ENCODE measurements at places on chromosomes 3 and 15.
A peak's percentile ranks its signal among the peaks of the same experiment; 100 is the strongest.

DNA sequence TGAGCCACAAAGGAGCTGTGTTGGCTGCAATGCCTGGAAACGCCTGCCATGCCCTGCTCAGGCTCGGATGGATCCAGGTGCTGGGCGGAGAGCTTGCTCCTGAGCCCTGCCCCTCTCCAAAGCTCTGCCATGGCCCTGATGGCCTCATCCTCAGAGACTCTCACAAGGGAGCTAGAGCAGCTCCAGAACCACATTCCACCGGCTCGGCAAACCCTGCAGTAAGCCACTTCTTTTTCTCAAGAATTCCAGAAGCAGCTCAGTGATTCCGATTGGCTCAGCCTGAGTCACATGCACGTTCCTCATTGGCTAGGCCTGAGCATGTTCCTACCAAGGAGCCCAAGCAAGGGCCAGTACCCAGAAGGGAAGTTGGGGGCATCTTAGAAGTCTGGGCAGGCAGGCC is 24.8 kb downstream of the TPRA1 start:
- DNase-seq: no peak

GRCh38 chr3:53071882-53072431 is 26.1 kb upstream of the SFMBT1 start:
- DNase-seq: no peak

- no peak for DNase-seq
These were observed 39.0 kb downstream of the CHDH start for GRCh38 chr3:53807117-53807810.

DNA sequence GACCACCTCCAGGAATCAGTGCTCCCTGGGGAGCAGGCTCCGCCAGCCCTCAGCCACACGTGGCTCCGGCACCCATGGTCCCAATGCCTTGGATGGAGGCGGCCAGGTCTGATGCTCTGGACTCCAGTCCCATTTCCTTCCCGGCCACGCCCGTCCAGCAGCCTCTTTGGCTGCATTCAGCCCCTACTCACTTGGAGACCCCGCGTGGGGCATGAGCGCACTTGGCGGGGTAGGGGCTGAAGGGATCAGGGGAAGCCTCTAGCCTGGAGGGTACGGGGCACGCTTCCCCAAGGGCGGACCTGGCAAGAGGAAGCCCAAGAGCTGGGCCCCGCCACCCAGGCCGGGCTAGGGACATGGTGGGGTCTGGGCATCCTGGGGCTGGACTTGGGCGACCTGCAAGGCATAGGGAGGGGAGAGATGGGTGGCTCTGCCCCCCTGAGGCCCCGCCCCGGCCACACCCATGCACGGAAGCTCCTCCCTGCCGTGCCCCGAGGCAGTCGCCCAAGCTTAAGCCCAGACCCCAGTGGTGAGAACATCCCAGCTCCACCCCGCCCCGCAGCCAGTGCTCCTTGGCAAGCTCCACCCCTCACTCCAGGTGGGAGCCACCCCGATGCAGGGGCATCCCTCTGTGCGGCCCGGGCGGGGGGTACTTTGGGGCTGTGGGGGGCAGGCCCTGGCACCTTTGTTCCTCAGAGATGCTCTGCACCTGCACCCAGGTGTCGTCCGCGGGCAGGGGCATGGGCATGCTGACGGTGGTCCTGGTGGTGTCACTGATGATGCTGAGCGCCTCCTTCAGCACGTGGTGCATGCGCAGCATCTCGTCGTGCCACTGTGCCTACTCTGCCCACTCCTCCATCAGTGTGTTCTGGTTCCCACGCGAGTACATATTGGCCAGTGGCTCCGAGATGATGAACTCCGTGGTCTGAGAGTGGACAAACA is 163.5 kb downstream of the GOLGA6L4 start:
- no peak for DNase-seq

- DNase-seq: no peak
These were observed 22.2 kb downstream of the MESD start for GRCh38 chr15:80967451-80967850.

GRCh38 chr3:10508235-10508618 is 2.8 kb upstream of the ATP2B2 start:
- no peak for DNase-seq

GRCh38 chr3:13229273-13229949 is 156.2 kb upstream of the IQSEC1 start:
- no peak for DNase-seq

DNA sequence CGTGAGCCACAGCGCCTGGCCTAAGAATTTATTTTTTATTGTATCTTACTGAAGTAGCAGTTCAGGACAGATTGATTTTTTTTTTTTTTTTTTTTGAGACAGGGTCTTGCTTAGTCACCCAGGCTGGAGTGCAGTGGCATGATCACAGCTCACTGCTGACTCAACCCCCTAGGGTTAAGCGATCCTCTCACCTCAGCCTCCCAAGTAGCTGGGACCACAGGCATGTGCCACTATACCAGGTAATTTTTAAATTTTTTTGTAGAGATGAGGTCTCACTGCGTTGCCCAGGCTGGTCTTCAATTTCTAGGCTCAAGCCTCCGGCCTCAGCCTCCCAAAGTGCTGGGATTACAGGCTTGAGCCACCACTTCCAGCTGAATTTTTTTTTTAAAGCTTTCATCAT is 99.8 kb upstream of the HERC1 start:
- peak; percentile 35 for DNase-seq

DNA sequence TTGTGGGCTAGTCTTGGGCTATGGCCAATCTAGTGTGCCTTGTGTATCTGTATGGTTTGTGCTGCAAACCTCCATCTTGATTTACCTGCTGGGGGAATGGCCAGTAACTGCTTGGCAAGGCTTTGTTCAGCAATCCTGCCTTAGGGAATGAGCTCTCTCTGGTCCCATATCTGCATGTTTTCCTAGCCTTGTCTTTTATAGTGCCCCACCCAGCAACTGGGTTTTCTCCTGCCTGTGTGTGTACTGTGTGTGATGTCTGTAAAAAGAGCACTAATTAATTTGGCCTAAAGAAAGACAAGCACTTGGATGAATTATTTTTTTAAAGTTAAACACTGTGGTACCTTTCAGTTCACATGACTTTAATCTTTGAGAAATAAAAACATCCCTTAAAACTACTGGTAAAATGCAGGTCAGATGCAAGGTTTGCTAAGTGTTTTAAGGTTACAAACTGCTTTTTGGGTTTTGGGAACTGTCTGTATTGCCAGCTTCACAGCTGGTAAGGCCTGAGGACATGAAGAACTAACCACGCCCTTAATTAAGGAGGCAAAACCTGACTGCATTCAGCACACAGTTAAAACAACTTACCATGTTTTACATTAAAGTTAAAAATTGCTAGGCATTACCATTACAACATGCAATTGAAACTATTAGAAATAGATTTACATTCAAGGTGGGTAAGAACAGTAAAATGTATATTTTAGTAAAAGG is 1169.2 kb downstream of the OTOL1 start:
- DNase-seq: no peak

DNA sequence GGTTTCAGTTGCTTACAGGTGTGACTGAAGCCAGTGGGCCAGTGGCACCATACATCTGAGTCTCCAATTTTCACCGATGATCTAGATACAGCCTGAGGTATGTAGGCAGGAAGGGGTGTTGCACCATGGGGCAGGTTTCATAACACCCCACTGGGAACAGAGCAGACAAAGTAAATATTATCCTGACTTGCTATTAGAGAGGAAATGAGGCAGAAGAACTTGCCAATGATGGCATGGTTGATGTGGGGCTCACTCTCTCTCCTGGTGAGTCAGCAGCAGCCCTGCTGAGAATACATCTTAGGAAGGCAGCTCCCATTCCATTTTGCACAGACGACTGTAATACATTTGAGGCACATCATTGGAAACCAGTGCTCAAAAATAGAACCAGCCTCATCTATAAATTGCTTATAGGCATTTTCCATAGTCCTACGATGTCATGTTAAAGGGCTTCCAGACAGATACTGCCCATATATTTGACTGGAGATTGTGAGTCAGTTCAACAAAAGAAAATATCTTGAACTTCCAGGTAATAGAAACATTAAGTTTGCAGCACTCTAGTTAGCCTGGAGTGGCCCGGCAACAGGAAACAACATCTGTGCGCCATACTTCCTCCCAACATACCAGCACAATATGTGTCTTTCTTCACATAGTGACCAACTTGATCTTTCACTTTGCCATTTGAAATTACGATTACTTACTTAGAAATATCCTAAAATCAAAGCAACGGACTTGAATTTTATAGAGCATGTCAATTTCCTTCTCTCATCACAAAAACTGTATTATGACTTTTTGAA is 175.5 kb downstream of the NECTIN3 start:
- DNase-seq: no peak

GRCh38 chr3:179000144-179000543 is 71.5 kb downstream of the ZMAT3 start:
- no peak for DNase-seq

DNA sequence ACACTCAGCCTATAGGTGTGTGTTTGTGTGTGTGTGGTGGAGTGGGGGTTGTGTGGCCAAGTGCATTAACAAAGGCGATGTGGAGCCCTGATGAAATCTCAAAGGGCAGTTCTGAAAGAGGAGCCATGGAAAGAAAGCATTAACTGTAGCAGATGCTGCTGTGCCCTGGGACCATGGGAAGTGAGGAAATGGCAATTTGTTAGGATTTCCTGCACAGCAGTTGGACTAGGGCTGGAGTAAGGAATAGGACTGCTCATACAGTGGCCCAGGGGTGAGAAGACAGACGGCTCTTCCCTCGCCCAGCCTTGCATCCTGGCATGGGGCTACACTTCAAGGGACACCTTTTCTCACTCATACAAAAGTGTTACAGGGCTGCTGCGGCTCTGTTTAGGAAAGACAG is 12.3 kb upstream of the ZBTB38 start:
- no peak for DNase-seq

DNA sequence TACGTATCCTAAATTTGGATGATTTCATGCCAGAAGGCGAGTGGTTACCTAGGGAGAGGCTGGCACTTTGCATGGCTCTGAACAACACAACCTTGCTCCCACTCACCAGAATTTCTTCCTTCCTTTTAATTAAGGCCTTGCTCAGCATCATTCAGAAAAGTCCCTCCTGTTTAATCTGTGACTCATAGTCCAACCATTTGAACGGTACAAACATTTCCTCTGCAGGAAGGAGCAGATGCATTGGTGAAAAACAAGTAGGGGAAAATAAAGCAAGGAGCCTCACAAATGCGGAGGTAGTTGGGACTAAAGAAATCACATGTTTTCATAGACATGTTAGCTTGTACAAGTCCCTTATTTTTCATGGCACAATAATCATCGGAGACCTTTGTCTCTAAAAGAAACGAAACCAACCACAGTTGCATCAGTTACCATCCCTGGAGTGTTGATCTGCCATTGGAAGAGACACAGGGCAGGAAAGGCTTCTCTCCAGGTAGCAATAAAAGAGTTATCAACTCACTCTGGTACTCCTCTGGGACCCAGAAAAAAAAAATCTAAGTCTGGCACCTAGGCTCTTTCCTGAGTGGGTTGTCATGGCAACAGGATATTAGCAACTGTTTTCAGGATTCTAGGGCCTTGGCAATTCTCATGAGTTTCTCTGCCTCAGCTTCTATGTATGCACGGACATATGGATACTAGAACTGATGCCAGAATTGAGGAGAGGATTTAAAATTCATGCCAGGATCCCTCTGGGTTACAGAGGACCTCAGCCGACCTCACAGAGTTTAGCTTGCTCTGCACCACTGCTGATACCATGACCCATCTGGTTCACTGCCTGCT is 255.4 kb upstream of the ARPP21 start:
- DNase-seq: no peak

DNA sequence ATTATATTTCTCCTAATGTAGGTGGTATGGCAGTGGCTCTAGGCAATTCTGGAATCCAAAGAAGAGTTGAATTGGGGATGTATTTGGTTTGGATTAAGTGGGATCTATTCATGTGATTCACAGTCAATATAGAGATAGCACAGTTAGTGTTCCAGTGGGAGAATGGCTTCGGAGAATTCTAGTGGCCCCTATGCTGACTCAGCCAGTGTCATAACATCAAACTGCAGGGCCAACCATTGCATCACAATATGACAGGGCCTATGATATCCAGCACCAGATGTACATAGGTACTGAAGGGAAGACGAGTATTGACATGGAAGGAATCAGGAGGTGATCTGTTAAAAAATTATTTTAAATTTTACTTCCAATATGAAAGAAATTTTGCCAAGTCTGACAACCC is 302.8 kb upstream of the UBE2E2 start:
- DNase-seq: no peak

- no peak for DNase-seq
These were observed 225.0 kb downstream of the EPHA3 start for GRCh38 chr3:89332386-89332785.

DNA sequence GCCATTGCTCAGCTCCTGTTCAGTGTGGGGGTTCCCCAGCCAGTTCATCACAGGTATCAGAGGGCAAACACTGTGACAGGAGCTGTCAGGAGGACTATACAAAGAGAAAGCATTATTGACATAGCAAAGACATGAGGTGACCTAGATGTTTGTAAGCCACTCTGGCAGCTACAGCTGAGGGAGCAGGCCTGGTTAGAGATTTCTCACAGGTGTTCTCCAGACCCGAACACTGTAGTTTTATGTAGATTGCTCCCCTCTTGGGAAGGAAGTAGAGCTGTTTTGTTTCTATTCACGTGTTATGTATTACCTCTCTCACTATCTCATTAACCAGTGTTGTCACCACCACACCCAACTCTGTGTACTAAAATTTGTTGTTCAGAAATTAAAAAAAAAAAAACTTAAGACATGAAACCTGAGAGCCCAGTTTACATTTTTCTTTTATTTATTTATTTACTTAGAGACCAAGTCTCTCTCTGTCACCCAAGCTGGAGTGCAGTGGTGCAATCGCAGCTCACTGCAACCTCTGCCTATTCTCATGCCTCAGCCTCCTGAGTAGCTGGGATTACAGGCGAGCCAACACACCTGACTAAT is 123.7 kb downstream of the RBPMS2 start:
- no peak for DNase-seq

- DNase-seq: no peak
These were observed 11.3 kb downstream of the GTF2E1 start for GRCh38 chr3:120753810-120754209.

DNA sequence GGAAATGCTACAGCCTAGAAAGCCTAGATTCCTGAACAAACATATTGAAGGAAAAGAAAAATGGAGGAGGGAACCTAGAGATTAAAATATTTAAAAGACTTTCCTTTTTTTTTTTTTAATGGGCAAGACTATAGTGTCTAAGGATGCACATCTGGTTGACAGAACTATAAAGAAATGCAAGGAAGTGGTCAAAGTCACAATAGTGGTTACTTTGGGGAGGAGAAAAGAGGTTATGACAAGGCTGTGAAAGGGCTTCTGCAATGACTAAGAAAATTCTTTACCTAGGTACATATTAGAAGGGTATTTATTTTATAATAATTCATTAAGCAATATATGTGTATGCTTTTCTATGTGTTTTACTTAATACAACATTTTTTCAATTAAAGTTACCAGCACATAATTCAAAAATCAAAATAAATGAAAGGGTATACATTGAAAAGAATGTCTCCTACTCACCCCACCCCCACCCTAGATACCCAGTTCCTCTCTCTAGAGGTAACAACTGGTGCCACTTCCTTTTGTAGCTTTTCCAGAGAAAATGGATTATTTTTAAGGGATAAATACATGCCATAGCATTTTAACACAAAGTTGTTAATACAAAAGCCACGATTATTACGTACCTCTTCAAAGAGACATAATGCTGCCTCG is 70.1 kb downstream of the HERC1 start:
- no peak for DNase-seq

GRCh38 chr3:17631609-17632008 is 110.8 kb downstream of the TBC1D5 start:
- DNase-seq: no peak

GRCh38 chr3:45574067-45574494 is 20.5 kb upstream of the LIMD1 start:
- DNase-seq: no peak

Data from Panc1 (cell line).